Natural killer cell (primary cell): ENCODE measurements at places on chromosomes 13 and 19.

DNA sequence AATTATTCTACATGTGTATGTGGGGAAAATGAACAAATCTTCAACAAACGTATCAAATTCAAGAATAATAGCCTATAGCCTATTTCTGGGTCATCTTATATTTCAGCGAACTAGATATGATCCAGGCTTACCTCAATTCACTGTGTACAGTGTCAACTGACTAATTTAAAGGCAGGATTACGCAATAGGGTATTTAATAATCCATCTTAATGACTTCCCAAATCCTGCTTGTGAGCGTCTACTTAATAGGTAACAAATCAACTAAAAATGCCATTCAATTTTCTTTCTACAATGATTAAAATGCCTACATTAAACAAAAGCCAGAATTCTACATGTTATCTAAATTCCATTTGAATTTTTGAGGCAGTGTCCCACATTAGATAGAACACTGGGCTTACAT, 67.0 kb downstream of the USP12 start:
- H3K36me3 ChIP-seq: peaks cover 12% of the 10 kb centered on the region
- H3K4me3 ChIP-seq: no peak overlapping the region
- H3K4me1 ChIP-seq: no peaks in the 10 kb centered on the region
- no peak for DNase-seq

GRCh38 chr19:14028901-14029300, 953 bp downstream of the RLN3 start:
- peaks cover 31% of the 10 kb centered on the region for H3K4me1 ChIP-seq
- H3K4me3 ChIP-seq: no peak overlapping the region
- no peak for DNase-seq
- no peak overlapping the region for H3K27ac ChIP-seq
- no peaks in the 10 kb centered on the region for H3K36me3 ChIP-seq

DNA sequence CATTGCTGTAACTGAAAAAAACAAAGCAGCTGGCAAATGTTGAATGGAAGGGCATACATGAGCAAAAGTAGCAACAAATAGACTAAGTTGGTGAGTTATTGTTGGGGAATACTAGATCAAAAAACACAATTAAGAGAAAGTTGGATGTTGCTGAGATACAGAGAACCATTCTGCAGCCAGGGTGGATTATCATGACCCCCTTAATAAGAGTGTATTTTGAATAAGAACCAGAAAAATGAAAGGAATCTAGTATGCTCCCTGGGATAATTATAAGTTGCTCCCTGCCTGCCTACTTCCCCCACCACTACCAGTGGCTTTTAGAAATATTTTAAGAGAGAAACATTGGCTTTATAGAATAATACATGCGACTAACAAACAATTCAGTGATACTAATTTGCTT, 14.5 kb upstream of the TRPC4 start:
- no peak for DNase-seq
- no peaks in the 10 kb centered on the region for H3K36me3 ChIP-seq
- H3K4me1 ChIP-seq: no peaks in the 10 kb centered on the region
- no peak overlapping the region for H3K4me3 ChIP-seq

- no peaks in the 10 kb centered on the region for H3K36me3 ChIP-seq
- H3K27ac ChIP-seq: no peak overlapping the region
- no peaks in the 10 kb centered on the region for H3K27me3 ChIP-seq
- DNase-seq: no peak
- peaks cover 4% of the 10 kb centered on the region for H3K4me1 ChIP-seq
- no peak overlapping the region for H3K4me3 ChIP-seq
These were observed 491.0 kb downstream of the FGF9 start for GRCh38 chr13:22161871-22162270.

- no peaks in the 10 kb centered on the region for H3K27me3 ChIP-seq
- no peak for DNase-seq
- no peak overlapping the region for H3K27ac ChIP-seq
- H3K4me3 ChIP-seq: no peak overlapping the region
These were observed 83.1 kb downstream of the ZNF557 start for GRCh38 chr19:7152568-7152967.

DNA sequence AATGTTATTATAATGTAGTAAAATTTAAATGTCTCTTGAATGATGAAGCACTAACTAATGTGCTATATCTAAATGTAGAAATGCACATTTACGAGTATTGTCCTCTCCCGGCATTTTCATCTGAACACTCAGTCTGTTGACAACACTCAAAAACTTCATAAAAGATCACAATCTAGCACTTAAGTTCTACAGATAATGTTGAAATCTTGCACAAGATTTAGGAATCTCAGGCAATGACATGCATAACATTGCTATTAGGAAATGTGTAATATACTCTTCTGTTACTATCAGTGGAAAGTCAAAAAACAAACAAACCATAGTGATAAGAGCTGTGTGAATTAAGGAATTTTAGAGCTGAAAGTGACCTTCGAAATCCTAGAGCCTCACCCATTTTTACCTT, 37.5 kb upstream of the XPO4 start:
- H3K27ac ChIP-seq: no peak overlapping the region
- H3K27me3 ChIP-seq: no peaks in the 10 kb centered on the region
- no peak for DNase-seq

DNA sequence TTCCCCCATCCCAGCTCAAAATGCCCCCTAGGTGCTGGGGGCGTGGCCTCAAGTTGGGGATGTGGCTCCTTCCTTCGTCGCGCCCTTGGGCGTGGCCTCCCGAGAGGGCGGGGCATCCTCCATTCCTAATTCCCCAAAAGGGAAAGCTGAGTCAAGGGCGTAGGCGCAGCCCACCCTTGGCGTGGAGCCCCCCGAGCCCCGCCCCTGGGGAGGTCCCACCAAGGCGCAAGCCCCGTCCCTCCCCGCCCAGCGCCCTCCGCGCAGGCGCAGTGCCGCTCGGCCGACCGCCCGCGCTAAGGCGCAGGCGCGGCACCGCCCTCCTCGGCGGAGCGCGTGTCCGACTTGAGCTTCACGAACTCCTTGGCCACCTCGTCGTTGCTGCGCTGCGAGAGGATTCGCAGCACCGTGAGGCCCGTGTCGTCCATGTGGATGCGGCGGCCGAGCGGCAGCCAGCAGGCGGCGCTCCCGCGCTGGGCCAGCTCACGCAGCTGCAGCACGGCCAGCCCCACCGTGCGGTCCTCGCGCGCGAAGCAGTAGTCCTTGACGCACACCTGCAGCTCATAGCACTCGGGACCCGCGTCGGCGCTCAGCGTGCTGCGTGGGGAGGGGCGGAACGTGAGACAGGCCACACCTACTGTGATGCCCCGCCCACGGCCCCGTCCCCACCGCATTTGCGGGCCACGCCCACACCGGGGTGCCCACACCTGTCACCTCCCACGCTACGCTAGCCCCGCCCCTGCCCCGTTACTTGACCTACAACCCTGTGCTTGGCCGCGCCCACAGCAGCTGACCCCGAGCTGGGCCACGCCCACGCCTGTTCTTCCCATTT, 50.5 kb downstream of the COLGALT1 start:
- H3K27ac ChIP-seq: peak overlapping the region; percentile 26
- DNase-seq: peak; percentile 92
- H3K4me1 ChIP-seq: peaks cover 15% of the 10 kb centered on the region
- peak overlapping the region; percentile 16 for H3K4me3 ChIP-seq
- H3K36me3 ChIP-seq: no peaks in the 10 kb centered on the region

GRCh38 chr13:45541806-45542205, 73.7 kb downstream of the ERICH6B start:
- H3K4me3 ChIP-seq: no peak overlapping the region
- H3K36me3 ChIP-seq: no peaks in the 10 kb centered on the region
- H3K27ac ChIP-seq: no peak overlapping the region
- no peak for DNase-seq

DNA sequence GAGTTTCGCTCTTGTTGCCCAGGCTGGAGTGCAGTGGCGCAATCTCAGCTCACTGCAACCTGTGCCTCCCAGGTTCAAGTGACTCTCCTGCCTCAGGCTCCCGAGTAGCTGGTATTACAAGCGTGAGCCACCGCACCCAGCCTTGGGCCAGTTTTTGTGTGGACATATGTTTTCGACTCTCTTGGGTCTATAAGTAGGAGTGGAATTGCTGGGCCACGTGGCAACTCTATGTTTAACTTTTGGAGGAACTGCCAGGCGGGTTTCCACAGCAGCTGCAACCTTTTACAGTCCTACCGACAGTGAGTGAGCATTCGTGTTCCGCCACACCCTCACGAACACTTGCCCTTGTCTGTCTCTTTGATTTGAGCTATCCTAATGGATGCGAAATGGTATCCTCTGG, 44.9 kb downstream of the BICRA start:
- peaks cover 13% of the 10 kb centered on the region for H3K4me1 ChIP-seq
- no peak overlapping the region for H3K4me3 ChIP-seq
- H3K27ac ChIP-seq: no peak overlapping the region
- no peak for DNase-seq
- H3K27me3 ChIP-seq: no peaks in the 10 kb centered on the region

GRCh38 chr13:104106705-104107393, 1040.6 kb upstream of the SLC10A2 start:
- no peaks in the 10 kb centered on the region for H3K27me3 ChIP-seq
- no peak overlapping the region for H3K4me3 ChIP-seq
- no peaks in the 10 kb centered on the region for H3K36me3 ChIP-seq

DNA sequence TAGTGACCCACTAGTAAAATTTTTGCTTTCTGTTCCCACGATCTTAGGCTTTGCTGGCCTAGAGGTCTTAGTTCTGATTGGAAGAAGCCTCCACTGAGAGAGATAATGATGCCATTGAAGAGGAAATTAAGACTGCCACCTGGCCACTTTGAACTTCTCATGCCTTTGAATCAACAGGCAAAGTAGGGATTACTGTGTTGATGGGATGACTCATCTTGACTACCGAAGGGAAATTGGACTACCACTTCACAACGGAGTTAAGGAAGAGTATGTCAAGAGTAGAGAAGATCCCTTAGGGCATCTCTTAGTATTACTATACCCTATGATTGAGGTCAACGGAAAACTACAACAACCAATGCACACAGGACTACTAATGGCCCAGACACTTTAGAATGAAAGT, 12.7 kb upstream of the FREM2 start:
- no peak for DNase-seq
- no peaks in the 10 kb centered on the region for H3K36me3 ChIP-seq
- H3K4me3 ChIP-seq: no peak overlapping the region
- no peaks in the 10 kb centered on the region for H3K4me1 ChIP-seq

DNA sequence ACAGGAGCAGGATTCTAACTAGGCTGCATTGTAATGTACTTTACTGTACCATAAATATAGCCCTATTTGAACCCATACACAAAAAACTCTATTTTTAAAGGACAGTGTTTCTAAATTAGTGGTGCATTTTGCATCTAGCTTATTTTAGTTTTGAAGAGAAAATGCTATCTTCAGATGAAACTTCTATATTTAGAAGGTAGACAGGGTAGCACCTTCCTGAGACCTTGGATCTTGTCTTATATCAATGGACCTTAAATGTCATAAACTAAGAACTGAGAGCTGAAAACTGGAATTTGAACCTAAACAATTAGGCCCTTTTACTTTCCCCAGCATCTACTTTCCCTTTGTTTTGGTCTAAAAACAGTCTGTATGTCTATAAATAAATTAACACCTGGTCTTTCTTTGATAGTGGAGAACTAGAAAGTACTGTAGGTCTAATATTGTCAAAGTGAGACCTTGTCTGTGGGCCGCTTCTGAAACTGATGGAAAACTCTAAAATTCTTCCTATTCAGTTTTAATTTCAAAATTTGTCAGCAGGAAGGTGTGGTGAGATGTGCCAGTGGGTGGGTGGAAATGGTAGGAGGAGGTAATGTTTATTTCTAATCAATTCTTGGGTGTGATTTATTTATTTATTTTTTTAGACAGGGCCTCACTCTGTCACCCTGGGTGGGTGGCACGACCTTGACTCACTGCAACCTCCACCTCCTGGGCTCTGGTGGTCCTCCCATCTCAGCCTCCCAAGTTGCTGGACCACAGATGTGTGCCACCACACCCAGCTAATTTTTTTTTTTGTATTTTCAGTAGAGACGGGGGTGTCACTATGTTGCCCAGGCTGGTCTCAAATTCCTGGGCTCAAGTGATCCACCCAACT, 10.1 kb downstream of the COG3 start:
- no peak for DNase-seq
- no peak overlapping the region for H3K27ac ChIP-seq
- H3K4me3 ChIP-seq: no peak overlapping the region
- peaks cover 20% of the 10 kb centered on the region for H3K36me3 ChIP-seq

DNA sequence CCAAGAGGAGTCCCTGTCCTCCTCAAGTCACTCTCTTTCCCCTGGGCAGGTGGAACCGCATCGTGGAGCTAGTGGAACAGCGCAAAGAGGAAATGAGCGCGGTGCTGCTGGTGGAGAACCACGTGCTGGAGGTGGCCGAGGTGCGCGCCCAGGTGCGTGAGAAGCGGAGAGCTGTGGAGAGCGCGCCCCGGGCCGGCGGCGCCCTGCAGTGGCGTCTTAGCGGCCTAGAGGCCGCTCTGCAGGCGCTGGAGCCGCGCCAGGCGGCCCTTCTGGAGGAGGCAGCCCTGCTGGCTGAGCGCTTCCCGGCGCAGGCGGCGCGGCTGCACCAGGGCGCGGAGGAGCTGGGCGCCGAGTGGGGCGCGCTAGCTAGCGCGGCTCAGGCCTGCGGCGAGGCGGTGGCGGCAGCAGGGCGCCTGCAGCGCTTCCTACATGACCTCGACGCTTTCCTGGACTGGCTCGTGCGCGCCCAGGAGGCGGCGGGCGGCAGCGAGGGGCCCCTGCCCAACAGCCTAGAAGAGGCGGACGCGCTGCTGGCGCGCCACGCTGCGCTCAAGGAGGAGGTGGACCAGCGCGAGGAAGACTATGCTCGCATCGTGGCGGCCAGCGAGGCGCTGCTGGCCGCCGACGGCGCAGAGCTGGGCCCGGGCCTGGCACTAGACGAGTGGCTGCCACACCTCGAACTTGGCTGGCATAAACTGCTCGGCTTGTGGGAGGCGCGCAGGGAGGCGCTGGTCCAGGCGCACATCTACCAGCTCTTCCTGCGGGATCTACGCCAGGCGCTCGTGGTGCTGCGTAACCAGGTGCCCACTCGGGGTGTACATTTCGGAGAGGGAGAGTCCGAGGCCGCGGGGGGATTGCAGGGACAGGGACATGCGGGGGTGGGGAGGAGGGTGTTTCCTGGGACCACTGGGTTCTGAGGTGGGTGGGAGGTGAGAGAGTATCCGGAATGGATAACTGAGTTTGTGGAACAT, 52.8 kb downstream of the SPTBN4 start:
- no peaks in the 10 kb centered on the region for H3K27me3 ChIP-seq
- H3K27ac ChIP-seq: no peak overlapping the region
- DNase-seq: peak; percentile 27
- no peak overlapping the region for H3K4me3 ChIP-seq
- H3K36me3 ChIP-seq: no peaks in the 10 kb centered on the region
- no peaks in the 10 kb centered on the region for H3K4me1 ChIP-seq

- H3K27me3 ChIP-seq: peaks cover 4% of the 10 kb centered on the region
- DNase-seq: no peak
- H3K4me3 ChIP-seq: no peak overlapping the region
- H3K4me1 ChIP-seq: peaks cover 11% of the 10 kb centered on the region
- no peak overlapping the region for H3K27ac ChIP-seq
- H3K36me3 ChIP-seq: no peaks in the 10 kb centered on the region
These were observed 128.8 kb upstream of the GJB6 start for GRCh38 chr13:20360835-20361412.

DNA sequence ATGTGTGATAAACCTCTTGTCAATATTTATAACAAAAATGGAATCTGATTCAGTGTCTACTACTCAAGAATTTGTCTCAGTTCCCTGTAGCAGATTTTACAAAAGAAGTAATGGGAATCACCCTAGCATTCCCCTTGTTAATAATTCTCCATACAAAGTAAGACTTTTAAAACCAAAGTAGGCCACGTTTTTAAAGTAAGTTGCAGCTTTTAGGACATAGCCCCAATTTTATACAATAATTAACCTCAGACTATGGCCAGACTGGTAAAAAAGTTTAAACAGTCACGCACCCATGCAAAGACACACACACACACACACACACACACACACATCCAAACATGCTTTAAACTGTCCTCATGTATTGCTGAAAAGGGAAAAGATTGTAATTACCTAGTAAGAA, 589.9 kb downstream of the PCDH9 start:
- no peak for DNase-seq
- H3K36me3 ChIP-seq: no peaks in the 10 kb centered on the region
- H3K4me3 ChIP-seq: no peak overlapping the region
- H3K27me3 ChIP-seq: no peaks in the 10 kb centered on the region
- no peaks in the 10 kb centered on the region for H3K4me1 ChIP-seq
- no peak overlapping the region for H3K27ac ChIP-seq
